ENCODE measurements at places on chromosomes 3 and 15. TPM values are rescaled to one million over a fixed set of nuclear protein-coding genes. Genes with fewer than 3 reads are reported as not detected.

RBP2 gene
- not detected for total RNA-seq

ADAMTS7 gene
- total RNA-seq, result 25.9 TPM

KLHL40 gene
- total RNA-seq, result 0.09 TPM

ZNF770 gene
- total RNA-seq, result 76.9 TPM

XCR1 gene
- not detected for total RNA-seq

VWA5B2 gene
- total RNA-seq, result 6.6 TPM

SYNPR gene
- 6.1 TPM for total RNA-seq

- DNase-seq, result no peak
Observed at GRCh38 chr3:116029266-116029665, 406.0 kb downstream of the GAP43 start.

GRCh38 chr3:189040656-189041335 is 131.0 kb upstream of the TPRG1 start:
- DNase-seq, result no peak

DNA sequence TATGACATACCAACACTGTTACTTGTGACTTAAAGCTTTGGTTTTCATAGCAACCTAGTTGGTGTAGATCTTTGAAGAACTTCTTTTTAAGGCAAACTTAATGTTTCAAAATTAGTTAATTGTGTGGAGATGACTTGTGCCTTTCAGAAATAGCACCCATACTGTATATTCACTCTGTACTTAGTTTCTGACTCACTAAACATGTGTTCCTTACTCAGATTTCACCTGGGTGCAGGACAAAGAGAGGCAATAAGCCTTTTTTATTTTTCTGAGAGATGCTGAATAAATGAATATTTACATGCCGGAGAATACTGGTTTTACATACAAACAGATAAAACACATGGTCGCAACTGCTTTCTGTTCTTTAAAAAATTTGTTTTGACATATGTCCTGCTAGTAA is 44.8 kb downstream of the SLC25A26 start:
- no peak for DNase-seq

DNA sequence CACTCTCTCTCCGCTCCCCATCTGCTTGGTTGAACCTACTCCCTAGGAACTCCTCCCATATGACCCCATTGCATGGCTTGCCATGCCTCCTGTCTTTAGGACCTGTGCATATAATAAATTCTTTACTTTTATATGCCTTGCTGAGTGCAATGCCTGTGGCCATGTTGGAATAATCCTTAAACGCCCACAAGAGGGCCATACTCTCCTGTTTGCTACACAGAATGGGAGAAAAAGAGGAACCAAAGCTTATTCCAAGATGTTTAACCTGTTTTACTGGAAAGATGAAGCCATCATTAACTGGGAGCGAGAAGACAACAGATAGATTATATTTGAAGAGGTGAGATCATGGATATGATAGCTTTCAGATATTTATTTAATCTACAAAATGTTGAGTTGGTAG is 1097.8 kb downstream of the NAALADL2 start:
- no peak for DNase-seq

DNA sequence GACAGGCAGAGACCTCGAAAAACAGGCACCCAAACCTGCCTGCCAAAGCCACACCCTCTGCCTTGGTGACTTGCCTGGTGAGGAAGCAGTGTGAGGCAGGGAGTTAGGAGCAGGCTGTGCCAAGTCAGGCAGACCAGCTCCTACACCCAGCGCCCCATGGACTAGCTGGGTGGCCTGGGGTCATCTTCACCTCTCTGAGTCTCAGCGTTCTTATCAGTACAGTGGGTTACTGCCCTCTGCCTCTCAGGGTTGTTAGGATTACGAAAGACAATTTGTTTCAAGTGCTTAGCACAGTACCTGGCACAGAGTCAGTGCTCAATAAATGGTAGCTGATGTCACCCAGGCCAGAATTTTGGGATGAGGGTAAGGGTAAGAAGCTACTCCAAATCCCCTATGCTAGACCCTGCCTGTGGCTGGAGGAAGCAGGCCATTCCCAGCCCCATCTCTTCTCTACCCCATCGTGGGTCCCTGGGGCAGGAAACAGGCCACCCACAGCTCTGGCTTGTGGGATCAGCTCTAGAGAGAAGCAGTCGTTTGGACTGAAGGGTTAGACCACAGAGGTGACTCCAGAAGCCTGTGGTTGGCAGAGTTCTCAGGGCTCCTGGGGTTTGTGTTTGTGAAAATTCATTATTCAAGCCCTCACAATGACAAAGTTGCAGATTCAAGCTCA is 10.1 kb downstream of the SLC51B start:
- DNase-seq, result no peak

DNA sequence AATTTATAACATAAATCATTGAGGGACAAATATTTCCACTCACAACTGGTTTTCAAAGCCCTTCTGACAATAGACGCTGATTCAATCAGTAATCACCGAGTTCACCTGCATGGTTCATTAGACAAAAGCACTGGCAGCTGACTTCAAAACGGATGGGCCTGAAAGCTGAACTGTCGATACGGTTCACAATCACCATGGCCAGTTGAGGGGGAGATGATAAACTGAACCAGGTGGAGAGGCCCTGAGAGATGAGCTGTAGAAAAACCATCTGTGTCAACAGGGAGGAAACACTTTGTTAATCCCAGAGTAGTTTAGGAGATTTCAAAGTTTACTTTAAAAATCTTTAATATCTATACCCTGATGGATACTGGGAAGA is 75.0 kb downstream of the PEX5L start:
- no peak for DNase-seq

- DNase-seq, result no peak
Observed at GRCh38 chr3:39485547-39485946, 18.1 kb downstream of the MOBP start.

- no peak for DNase-seq
Observed at GRCh38 chr15:74442063-74442462, 8.3 kb upstream of the SEMA7A start.

DNA sequence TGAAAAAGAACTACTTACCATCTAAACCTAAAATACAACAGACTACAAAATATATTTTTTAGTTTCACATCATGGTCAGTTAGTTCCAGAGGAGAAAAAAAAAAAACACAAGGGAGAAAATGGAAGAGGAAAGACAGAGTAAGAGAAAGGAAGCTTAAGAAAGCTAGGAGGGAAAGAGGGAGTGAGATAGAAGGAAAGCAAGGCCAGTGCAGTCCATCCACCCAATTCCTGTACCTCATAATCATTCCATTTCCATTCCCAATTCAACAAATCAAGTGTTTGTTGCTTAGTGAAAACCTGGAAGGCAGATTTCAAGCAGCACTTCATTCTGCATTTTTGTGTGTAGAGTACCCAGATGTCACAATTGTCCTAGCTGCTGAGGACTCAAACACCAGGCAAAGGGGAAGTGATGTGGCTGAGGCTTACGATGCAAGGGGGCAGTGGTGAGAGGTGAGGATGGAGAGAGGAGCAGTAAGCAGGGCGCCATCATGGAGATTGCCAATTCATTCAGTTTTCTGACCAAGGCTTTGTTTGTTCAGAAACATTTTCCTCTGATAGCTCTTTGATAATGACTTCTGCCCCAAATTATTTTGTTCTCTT is 83.6 kb upstream of the GSK3B start:
- DNase-seq, result no peak
